HCT116 (cell line): ENCODE measurements at places on chromosomes 4 and X. TPM values are rescaled to one million over a fixed set of nuclear protein-coding genes. Genes with fewer than 3 reads are reported as not detected.

- DNase-seq = no peak
- no peak overlapping the region for H3K4me3 ChIP-seq
- H3K4me1 ChIP-seq = no peaks in the 10 kb centered on the region
- no peak overlapping the region for H3K27ac ChIP-seq
- no peaks in the 10 kb centered on the region for H3K27me3 ChIP-seq
Measured at GRCh38 chr4:122309988-122310626, 68.7 kb upstream of the ADAD1 start.

DNA sequence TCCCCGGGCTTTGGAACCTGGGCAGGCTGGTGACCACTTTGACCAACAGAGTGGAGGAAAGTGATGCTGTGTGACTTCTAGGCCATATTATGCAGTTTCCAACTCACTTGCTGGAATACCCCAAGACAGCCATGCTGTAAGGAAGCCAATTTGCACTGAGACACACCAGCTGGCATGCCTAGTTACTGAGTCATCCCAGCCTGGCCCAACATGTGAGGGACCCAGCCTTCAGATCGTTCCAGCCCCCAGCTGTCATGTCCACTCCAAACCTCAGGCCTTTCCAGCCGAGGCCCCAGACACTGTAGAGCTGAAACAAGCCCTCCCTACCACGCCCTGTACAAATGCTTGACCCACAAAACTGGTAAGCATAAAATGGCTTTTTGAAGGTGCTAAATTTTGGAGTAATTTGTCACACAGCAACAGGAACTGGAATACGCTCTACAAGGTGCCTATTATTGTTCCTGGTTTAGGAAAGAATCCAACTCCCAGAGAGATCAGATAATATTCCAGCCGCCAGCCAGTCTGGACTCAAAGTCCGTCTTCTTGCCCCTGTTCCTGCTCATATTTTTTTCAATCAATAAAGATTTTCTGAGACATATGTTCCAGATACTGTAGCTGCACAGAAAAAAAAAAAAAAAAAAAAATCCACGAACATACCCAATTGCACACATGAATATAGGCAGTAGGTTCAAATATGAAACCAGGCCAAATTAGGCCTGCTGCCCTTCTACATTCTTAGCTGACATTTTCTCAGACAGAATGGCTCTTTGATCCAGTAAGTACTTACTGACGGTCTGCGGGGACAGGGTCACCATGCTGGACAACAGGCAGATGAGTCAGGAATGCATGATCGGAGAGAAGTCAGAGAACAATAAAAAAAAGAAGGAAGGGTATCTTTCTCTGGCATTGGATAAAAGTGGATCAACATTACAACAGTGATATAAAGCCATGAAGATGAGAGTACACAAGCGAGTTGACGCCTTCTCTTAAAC, 35.1 kb downstream of the SH3KBP1 start:
- no peak for DNase-seq
- H3K36me3 ChIP-seq = no peaks in the 10 kb centered on the region
- peaks cover 8% of the 10 kb centered on the region; the same call in 1 of the 2 replicates for H3K4me1 ChIP-seq
- no peaks in the 10 kb centered on the region for H3K27me3 ChIP-seq
- H3K27ac ChIP-seq = no peak overlapping the region

DNA sequence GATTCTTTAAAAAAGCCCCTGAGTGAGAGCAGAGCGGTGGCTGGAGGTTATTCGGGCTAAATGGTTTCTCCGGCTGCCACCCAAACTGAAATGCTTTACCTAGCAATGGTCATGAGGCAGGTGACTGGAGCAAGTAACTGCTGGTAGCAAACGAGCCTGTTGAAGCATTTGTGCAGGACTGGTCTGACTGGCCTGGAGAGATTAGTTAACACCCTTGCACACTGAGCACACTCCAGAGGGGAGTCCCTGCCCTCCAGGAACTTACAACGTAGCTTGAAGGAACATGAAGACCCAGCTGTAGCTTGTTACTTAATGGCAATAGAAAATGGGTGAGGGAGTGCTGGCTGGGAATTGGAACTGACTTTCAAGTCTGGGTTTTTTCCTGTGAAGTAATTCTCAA, 40.4 kb downstream of the CCNG2 start:
- no peaks in the 10 kb centered on the region for H3K4me1 ChIP-seq
- no peak overlapping the region for H3K4me3 ChIP-seq
- no peak for DNase-seq

GRCh38 chr4:8411351-8412180, 29.0 kb downstream of the ACOX3 start:
- no peak overlapping the region for H3K27ac ChIP-seq
- H3K27me3 ChIP-seq = no peaks in the 10 kb centered on the region
- H3K4me1 ChIP-seq = peaks cover 12% of the 10 kb centered on the region; the same call in 1 of the 2 replicates
- no peak overlapping the region for H3K4me3 ChIP-seq

DNA sequence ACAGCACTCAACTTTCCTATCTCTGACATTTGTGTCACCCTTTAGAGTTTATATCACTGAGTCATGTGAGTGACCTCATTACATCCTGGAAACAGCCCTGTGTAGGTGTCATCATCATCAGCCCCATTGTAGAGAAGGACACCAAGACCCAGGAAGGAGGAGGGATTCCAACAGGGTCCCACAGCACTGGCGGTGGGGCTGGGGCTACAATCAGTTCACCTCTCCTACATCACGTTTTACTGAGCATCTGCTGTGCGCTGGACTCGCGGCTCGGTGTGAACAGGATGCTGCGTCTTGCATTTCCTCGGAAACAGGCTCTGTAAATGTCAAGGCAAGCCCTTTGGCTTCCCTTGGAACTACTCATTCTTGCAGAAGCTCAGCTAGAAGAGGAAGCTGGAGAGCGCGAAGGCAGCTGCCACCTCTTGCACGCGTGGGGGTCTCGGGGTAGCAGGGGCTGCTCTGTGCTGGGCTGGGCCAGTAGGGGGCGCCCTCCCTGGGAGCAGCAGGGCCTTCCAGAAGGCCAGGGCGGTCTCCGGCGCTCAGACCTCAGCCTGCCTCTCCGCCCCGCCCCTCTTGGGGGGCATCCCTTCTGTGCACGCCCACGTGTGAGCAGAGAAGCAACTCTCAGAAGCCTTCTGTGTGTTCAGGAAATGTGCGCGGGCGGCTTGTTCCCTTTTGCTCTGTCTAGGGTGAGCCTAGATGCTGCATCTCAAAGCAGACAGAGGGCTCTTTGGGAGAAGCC, 29.0 kb downstream of the REELD1 start:
- no peak for DNase-seq
- no peaks in the 10 kb centered on the region for H3K27me3 ChIP-seq
- H3K36me3 ChIP-seq = no peaks in the 10 kb centered on the region
- H3K27ac ChIP-seq = no peak overlapping the region

DNA sequence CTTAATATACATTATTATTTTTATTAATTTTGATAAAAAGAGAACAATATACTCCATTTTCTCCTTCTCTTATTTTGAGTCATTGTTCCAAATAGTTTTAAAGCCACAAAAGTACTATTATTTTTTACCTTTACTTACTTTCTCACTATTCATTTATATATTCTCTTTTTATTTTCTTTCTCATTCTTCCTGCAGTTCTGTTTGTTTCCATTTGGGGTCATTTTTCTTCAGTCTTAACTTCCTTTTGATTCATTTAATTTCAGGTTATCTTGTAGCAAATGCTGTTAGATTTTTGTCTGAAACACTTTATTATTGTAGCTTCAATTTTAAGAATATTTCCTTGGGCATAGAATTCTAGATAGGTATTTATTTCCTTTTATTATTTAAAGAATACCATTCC, 438.6 kb upstream of the EPHA5 start:
- no peaks in the 10 kb centered on the region for H3K36me3 ChIP-seq
- no peak for DNase-seq
- H3K27me3 ChIP-seq = no peaks in the 10 kb centered on the region
- no peak overlapping the region for H3K27ac ChIP-seq
- no peaks in the 10 kb centered on the region for H3K4me1 ChIP-seq
- no peak overlapping the region for H3K4me3 ChIP-seq

GRCh38 chrX:7347465-7347864, 199.5 kb upstream of the PUDP start:
- DNase-seq = no peak
- H3K4me1 ChIP-seq = no peaks in the 10 kb centered on the region
- H3K27ac ChIP-seq = no peak overlapping the region
- H3K4me3 ChIP-seq = no peak overlapping the region

- no peaks in the 10 kb centered on the region for H3K27me3 ChIP-seq
- no peak for DNase-seq
- H3K4me1 ChIP-seq = no peaks in the 10 kb centered on the region
Measured at GRCh38 chrX:53412446-53412845, 10.0 kb downstream of the SMC1A start.

DNA sequence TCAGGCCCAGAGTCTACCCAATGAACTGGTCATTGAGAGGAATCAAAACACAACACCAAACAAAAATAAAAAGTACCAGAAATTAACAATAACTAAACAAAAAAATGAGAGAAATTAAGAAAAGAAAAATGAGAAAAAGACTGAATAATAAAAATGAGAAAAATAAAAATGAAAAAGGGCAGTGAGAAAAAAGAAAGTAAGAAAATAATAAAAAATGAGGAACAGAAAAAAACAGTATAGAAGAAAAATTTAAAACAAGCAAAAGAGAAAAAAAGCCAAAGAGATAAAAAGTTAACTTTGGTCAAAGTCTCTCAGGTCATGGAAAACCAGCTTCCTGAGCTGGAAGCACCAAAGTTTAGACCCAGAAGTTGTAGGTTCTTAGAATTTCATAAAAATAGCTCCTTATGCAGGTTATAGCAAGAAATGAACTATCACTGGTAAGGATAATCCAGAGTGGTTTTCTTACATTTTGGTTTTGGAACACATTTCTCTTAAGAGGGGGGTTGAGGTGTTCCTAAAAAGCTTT, 51.0 kb upstream of the WDR17 start:
- H3K4me1 ChIP-seq = no peaks in the 10 kb centered on the region
- H3K36me3 ChIP-seq = no peaks in the 10 kb centered on the region
- H3K27ac ChIP-seq = no peak overlapping the region

DNA sequence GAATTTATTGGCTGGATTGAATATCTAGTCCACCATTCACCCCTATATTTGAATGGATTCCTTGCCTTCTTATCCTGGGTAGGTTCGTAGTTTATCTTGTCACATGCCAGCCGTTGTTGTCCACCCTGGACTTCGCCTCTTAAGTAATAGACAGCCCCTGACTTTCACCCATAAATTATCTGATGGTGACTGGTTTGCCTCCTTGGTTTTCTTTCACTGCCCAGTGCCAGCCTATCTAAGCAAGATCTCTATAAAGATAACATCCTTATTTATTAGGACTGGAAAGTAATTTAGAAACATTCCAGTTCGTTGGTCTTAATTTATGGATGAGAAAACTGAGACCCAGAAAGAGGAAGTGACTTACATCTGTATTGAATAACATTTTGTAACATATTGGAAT, 410.3 kb downstream of the RPA4 start:
- no peak for DNase-seq
- H3K4me3 ChIP-seq = no peak overlapping the region
- H3K27ac ChIP-seq = no peak overlapping the region

GRCh38 chrX:46325312-46325877, 219.8 kb downstream of the ZNF674 start:
- peak overlapping the region; percentile 26; the same call in 1 of the 2 replicates for H3K4me3 ChIP-seq
- peak overlapping the region; percentile 88 for H3K27ac ChIP-seq
- no peaks in the 10 kb centered on the region for H3K36me3 ChIP-seq
- peak; percentile 86 for DNase-seq
- peaks cover 98% of the 10 kb centered on the region for H3K4me1 ChIP-seq

DNA sequence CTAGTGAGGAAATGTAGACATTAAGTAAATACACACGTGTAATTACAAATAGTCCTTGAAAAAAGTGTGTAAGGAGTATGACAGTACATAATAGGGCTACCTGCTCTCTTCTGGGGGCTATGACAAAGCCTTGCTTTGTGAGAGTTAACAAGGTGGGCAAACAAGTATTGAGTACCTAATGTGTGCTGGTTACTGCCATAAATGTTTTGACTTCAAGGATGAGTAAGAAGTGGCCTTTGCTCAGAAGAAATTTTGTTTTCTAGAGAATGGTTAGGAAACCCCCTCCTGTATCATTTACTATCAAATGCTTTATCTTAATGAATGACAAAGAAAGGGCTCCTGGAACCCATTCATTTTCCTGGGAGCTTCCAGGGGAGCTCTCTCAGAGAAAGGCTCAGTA, 167.0 kb upstream of the CASK start:
- H3K4me3 ChIP-seq = no peak overlapping the region
- H3K4me1 ChIP-seq = peaks cover 12% of the 10 kb centered on the region

- H3K4me3 ChIP-seq = no peak overlapping the region
- H3K27ac ChIP-seq = no peak overlapping the region
- no peaks in the 10 kb centered on the region for H3K4me1 ChIP-seq
- no peak for DNase-seq
Measured at GRCh38 chr4:98581126-98581525, 77.3 kb downstream of the TSPAN5 start.

DNA sequence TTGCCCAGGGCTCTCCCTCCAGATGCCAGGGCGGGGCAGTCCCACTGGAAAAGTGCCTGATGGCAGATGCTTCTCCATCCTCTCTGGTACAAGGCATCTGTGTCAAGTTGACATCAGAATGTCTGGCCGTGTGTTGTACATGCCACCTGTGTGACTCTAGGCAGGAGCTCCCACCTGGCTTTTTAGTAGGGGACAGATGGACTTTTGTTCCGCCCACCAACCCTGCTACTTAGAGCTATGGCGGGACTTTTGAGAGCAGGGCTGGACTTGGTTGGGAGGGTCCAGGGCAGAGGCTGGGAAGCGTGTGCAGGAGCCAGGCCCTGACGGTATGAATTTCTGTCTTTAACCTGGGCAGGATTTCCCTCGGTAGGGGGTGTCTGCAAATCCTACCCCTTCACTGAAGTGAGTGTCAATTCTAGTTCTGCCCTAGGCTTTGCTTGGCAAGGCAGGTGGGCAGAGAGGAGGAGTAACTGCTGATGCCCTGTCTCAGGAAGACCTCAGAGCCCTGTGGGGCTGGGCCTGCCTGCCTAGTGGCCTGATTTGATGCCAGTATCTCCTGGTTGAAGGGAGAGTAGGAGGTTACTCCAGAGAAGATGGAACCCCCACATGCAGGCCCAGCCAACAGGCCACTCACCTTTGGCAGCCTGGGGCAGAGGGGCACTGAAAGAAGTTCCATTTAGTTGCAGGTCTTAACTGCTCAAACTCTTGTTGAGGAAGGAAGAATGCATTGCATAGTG, 99.1 kb downstream of the PJA1 start:
- no peaks in the 10 kb centered on the region for H3K4me1 ChIP-seq
- H3K27me3 ChIP-seq = no peaks in the 10 kb centered on the region
- DNase-seq = no peak
- no peak overlapping the region for H3K4me3 ChIP-seq
- no peaks in the 10 kb centered on the region for H3K36me3 ChIP-seq

DNA sequence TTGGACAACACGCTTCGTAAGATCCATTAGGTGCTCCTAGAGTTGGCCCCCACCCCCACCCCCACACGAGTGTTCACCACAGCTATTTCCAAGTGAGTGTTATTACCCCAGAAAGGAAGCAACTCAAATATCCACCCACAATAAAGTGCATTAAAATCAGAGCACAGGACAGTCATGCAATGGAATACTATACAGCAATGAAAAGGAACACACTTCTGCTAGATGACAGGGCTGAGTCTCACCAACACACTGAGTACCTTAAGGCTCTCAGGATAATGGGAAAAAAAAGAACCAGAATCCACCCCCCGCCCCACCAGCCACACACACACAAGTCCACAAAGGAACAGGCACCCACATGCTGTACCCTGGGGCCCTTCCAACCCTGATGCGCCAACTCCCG, 21.0 kb downstream of the LRPAP1 start:
- no peaks in the 10 kb centered on the region for H3K4me1 ChIP-seq
- DNase-seq = no peak

The FMR1NB gene
- total RNA-seq = not detected

The SOWAHD gene
- 1.1 TPM for total RNA-seq

The AKAP17A gene
- 35.4 TPM for total RNA-seq

The XAGE2 gene
- not detected for total RNA-seq

The LDB2 gene
- total RNA-seq = 0.12 TPM

The MTMR8 gene
- total RNA-seq = 1.1 TPM

The GPRASP2 gene
- 2.1 TPM for total RNA-seq

The STPG2 gene
- not detected for total RNA-seq

The EREG gene
- total RNA-seq = 498 TPM

The ZNF595 gene
- 4.0 TPM for total RNA-seq
